KBM-7 (cell line): ENCODE measurements at places on chromosomes 3 and 15.

- DNase-seq, result no peak
Observed at GRCh38 chr3:5376761-5377160, 189.3 kb downstream of the EDEM1 start.

DNA sequence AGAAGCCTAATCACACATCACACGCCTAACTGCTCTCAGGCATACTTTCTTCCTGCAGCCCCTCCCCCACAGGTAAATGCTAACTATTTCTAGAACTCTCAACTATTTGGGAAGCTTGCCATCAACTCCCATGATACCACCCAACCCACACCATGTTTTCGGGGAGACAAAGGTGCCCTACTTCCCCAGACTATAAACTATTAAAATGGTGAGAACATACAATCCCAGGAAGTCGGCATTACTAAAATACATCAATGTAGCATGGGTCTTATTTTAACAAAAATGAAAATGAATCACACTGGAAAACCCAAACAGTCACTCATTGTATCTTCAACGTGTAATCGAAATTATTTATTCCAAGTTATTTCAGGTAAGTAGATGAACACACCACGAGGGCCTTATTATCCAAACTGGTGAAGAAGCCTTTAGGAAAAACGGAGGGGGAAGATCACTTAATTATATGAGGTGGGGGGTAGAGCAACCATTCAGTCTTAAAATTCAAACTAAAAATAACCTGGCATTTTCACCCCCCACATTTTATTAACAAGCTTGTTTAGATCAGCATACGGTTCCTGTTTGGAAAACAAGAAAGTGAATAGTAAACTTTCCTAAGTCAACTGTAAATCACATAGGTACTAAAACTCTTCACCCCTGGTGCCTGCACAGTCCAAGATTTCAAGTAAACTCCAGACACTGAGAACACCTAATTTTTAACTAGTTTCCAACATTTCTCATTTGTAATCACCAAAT lies 1.9 kb downstream of the TBL1XR1 start:
- DNase-seq, result peak; percentile 66

- no peak for DNase-seq
Observed at GRCh38 chr3:44387404-44387803, 48.8 kb downstream of the TCAIM start.

DNA sequence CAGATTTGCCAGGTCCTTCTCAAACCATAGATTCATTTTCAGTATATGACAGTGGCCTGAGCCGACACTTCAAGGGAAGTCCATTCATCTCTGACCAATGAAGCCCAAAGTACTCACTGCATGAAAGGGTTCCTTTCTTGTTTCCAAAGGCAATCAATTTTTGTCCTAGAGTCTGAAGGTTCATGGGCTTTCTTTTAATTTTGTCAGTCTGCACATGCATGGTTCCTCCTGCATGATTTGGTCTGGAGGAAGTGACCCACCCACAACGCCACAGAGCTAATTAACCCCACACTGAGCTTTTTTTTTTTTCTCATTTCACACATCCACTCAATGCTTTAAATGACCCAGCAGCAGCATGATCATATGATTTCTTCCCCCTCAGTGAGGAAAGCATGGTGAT lies 216.4 kb downstream of the TIGIT start:
- no peak for DNase-seq

DNA sequence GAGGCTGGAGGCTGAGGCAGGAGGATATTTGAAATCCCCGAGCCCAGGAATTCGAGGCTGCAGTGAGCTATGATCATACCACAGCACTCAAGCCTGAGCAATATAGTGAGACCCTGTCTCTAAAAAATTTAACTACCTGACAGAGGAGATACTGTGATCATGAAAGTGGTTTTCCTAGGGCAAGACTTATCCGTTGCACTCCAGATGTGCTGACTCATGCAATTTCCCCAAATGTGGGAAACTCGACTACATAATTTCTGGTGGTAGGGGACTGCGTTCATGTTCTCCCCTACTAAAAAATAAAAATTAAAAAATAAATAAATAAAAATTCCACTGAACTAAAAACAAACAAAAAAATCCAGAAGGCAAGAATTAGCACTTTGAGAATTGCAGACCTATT lies 271.7 kb downstream of the SHQ1 start:
- DNase-seq, result no peak

GRCh38 chr15:74155766-74156417 lies 17.6 kb upstream of the ISLR start:
- DNase-seq, result no peak
